Cerebellar nuclear complex (tissue), 1 donor: ENCODE measurements at places on chromosomes 4 and X.

- DNase-seq = no peak
Measured at GRCh38 chr4:67430989-67431388, 114.3 kb downstream of the CENPC start.

DNA sequence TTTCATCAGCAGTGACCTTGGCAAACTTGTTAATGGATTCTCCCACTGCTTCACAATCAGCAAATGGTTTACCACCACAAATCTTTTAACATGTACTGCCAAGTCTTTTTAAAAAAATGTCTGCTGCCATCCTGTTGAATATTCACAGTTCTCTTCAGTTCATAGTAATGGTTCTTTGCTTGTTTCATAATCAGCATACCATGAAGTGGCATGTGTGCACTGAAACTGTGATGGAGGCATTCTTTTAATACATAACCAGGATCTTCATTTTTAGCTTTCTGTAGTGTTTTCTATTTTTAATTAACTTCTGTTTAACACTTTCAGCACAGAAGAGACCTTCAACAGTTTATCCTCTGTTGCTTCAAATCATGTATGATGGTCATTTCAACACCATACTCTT is 230.1 kb upstream of the ARSJ start:
- no peak for DNase-seq

DNA sequence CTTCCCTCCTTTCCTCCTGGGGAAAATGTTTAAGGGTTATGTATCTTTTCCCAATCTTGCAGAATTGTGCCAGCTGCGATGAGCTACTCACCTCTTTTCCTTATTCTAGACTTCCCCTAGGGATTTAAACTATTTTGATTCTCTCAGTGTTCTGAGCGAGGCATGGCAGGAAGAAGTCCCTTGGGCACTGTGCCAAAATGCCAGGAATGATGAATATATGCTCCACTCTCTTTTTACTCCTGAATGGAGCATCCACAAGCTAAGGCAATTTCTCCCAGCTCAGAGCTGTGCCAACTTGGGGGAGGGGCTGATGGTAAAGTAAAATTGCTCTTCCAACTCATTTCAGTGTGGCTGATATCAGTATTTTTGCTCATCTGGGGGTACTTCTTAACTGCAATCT is 4.0 kb upstream of the C4orf17 start:
- DNase-seq = no peak

DNA sequence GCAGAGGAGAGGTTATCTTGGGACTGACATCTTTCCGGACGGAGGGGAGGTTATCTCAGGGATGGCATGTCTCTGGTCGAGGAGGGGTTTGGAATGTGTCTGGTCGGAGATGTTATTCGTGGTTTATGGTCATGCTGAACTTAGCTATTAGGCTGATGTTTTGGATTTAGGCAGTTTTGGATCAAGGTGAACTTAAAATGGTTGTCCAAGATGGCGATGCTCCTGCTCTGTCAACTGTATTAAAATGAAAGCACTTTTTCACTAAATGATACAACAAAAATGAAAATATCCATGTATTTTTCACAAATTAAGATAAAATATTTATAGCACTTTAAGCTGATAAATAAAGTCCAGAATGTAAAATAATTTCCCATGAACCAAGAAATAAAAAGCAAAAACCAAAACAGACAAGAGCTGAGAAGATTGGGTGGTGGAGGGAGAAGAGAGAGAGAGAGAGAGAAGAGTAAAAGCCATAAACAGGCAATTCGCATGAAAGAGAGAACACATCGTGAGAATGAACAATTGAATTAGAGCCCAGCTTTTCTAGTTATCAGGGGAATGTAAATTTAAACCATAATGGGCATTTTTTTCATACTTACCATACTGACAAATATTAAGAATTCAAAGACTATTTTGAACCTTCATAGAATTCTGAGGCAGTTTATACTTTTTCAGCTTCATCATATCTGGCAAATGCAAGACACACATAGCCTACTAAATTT is 2236.0 kb upstream of the AGA start:
- no peak for DNase-seq

- no peak for DNase-seq
Measured at GRCh38 chr4:40933272-40934053, 183.7 kb downstream of the NSUN7 start.

DNA sequence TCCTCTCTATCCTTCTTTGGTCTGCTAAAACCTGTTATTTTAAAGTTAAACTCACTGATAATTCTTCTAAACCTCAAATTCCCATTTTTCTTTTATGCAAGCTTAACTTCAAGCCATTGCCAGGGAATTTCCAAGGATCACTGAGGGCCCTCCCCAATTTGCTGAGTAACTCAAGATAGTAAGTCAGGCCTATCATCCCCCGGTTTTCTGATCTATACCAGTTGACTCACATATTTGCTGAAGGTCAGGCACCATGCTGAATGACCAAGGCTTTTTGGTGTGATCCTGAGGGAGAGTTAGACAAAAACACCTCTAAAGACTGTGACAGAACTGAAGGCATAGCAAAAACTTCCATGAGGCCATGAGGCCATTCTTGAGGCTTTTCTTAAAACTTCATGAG is 1301.9 kb downstream of the PCDH7 start:
- no peak for DNase-seq

GRCh38 chr4:11427121-11427996 is 1.3 kb downstream of the HS3ST1 start:
- DNase-seq = no peak

GRCh38 chrX:141989134-141989533 is 85.4 kb downstream of the MAGEC1 start:
- no peak for DNase-seq

DNA sequence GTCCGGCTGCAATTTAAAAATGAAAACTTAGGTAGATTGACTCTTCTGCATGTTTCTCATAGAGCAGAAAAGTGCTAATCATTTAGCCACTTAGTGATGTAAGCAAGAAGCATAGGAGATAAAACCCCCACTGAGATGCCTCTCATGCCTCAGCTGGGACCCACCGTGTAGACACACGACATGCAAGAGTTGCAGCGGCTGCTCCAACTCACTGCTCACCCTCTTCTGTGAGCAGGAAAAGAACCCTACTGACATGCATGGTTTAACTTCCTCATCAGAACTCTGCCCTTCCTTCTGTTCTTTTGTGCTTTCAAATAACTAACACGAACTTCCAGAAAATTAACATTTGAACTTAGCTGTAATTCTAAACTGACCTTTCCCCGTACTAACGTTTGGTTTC is 41.0 kb downstream of the MAP7D3 start:
- DNase-seq = no peak

- DNase-seq = no peak
Measured at GRCh38 chrX:136665258-136665900, 17.4 kb downstream of the CD40LG start.

GRCh38 chr4:139838811-139839210 is 173.2 kb downstream of the MGST2 start:
- no peak for DNase-seq

- no peak for DNase-seq
Measured at GRCh38 chr4:44725166-44725565, 1.2 kb downstream of the GNPDA2 start.

- no peak for DNase-seq
Measured at GRCh38 chr4:85672116-85672515, 197.2 kb downstream of the ARHGAP24 start.

- no peak for DNase-seq
Measured at GRCh38 chrX:40394302-40394701, 186.5 kb upstream of the ATP6AP2 start.

- no peak for DNase-seq
Measured at GRCh38 chrX:50167366-50167765, 33.4 kb downstream of the AKAP4 start.

GRCh38 chr4:158808399-158808798 is 39.6 kb downstream of the FNIP2 start:
- no peak for DNase-seq
